MG63 (cell line): ENCODE measurements at places on chromosomes 13 and 19.

DNA sequence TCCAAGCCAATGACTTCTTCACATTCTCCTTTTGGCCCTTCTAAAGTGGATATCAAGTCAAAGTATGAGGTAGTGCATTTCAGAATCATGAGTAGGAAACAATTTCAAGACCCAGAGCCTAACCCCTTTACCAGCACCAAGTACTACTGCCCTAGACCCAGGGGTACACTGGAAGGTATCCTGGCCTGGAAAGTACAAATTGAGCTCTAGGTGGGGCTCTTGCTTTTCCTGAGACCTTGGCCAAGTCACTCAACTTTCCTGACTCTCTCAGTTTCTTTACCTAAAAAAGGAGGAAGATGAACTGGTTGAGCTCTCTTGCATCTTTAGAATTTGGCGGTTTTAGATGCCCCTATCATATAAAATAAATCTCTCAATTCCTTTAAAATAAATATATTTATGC, 204.7 kb downstream of the FGF14 start:
- DNase-seq = no peak

GRCh38 chr19:41019346-41019745, 28.3 kb downstream of the CYP2B6 start:
- no peak for DNase-seq

DNA sequence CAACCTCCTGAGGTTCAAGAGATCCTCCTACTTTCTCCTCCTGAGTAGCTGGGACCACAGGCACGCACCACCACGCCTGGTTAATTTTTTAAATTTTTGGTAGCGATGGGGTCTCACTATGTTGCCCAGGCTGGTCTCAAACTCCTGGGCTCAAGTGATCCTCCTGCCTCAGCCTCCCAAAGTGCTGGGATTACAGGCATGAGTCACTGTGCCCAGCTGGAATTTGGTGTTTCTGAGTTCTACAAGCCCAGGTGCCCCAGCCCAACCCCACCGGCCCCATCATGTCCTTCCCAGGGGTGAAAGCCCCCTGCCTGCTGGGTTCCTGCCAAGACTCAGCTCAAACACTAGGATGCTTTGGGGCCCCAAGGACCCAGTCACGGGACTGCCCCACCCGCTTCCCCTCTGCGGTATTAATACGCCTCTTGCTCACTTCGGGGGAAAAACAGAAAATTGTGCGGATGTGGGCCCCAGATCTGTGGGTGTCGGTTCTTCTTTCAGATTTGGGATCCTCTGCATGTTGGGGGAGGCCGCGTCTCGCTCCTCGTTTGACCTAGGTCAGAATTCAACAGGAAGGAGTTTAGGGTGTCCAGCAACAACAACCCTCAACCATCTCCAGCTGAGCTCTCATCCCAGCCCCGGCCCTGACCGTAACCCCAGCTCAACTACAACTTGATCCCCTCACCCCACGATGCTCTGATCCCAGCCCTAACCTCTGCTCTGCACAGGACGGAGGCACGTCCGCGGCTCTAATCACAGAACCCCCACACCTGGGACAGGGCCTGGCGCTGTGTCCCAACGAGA, 3.7 kb upstream of the FCER2 start:
- no peak for DNase-seq

DNA sequence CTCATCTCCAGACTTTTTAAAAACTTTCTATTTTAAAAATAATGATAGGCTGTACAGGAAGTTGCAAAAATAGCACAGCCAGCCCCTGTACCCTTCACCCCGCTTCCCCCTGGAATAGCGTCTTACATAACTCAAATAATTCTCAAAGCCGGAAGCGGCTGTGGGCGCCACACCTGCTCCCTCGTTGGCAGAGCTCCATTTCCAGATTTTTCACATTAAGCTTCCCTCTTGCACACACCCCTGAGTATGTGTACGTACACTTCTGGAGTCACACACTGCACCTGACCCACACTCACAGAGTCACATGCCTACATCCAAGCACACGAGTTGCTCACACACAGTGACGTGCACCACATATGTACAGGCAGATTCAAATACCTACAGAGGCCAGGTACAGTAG, 24.9 kb upstream of the DPP9 start:
- DNase-seq = no peak

DNA sequence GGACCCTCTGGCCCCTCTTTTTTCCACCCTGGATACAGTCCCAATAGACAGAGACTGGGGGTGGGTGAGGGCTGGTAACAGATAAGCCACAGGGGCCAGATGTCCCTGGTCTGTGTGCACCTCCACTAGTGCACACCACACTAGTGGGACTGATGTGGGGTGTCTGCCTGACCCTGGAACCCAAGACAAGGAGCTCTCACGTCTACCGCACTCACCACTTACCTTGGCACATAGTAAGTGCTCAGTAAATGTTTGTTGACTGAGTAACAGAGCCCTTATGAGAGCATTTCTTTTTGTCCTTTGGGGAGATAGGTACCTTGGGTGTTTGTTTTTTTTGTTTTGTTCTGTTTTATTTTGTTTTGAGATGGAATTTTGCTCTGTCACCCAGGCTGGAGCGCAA, 23.1 kb upstream of the ZNF414 start:
- DNase-seq = no peak

DNA sequence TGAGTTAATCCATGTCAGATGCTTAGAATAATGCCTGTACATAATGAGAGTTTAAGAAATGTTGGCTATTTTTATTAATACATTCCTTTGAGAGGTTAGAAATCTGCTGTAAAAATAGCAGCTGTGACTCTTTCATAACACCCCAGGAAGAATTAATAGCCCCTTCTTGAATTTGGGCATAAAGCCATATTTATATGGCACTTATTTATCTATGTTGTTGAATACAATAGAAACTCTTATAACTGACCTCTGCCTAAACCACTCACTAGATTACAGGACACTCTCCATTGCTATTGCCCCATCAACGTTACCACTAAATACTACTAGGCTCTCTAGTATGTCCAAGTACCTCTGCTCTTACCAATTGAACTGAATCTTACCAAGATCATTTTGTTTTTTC, 16.3 kb downstream of the NEK5 start:
- DNase-seq = no peak

GRCh38 chr19:47445937-47446402, 25.7 kb downstream of the SLC8A2 start:
- DNase-seq = peak; percentile 62

GRCh38 chr19:44111910-44112463, 1.2 kb upstream of the ZNF225 start:
- no peak for DNase-seq

- DNase-seq = no peak
Measured at GRCh38 chr13:79289571-79289970, 116.5 kb downstream of the RBM26 start.

GRCh38 chr19:18230941-18231734, 4.9 kb upstream of the PDE4C start:
- no peak for DNase-seq

GRCh38 chr19:1507763-1508506, 4.9 kb downstream of the ADAMTSL5 start:
- peak; percentile 79 for DNase-seq

DNA sequence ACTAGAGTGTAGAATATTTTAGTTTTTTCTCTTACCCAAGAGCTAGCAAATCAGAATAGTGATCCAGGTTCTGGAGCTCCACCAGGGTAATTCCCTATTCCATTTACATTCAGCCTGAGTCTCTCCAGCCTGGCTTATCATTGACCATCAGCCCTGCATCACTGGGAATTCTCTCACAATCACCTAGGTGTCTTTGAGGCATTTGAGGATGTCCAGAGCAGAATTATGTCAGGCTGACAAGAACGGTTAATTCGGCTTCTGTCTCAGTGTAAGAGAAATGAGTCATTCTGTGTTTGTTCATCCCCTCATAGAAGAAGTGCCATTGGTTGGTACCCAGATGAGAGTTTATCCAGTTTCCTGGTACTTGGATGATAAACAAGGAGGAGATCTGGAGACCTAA, 180.5 kb downstream of the ZNF737 start:
- DNase-seq = no peak

- no peak for DNase-seq
Measured at GRCh38 chr19:13040948-13041292, 45.6 kb downstream of the NFIX start.

DNA sequence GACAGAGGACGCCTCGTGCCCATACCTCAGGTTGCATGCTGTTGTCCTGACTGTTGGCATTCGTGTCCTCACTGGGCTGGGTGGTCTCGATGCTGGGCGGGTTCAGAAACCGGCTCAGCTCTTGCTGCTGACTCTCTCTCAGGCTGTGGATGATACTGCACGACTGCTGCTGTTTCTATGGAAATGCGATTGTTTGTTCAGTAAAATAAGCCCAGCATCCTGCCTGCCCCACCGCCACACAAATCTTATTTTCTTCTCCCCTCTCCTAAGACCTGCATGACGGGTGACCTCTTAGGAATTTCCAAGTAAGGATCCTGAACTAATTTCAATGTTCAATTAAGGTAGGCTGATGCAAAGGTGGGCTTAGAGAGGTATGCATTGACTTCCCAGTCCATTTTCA, 356.5 kb downstream of the NALCN start:
- DNase-seq = no peak

GRCh38 chr13:63643543-63643942, 2227.9 kb upstream of the PCDH20 start:
- DNase-seq = no peak

GRCh38 chr13:98954313-98954712, 23.6 kb downstream of the DOCK9 start:
- no peak for DNase-seq

DNA sequence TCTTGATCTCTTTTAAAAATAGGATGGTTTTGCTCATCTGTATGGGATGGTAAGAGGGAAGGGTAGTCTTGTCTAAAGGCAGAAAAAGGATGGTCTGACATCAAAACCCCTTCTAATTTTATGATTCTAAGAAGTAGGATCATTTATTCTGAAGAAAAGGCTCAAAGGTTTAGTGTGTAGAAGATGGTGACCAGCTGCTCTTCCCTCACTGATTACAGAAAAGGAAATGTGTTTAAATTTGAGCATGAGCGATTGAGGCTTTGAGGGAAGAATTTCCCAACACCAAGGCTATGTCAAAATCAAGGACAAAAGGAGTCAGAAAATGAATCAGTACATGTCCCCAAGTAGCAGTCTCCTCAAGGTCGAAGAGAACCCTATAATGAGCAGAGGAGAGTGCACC, 909.8 kb downstream of the EFNB2 start:
- no peak for DNase-seq

GRCh38 chr13:24740014-24740890, 23.7 kb upstream of the RNF17 start:
- DNase-seq = no peak

DNA sequence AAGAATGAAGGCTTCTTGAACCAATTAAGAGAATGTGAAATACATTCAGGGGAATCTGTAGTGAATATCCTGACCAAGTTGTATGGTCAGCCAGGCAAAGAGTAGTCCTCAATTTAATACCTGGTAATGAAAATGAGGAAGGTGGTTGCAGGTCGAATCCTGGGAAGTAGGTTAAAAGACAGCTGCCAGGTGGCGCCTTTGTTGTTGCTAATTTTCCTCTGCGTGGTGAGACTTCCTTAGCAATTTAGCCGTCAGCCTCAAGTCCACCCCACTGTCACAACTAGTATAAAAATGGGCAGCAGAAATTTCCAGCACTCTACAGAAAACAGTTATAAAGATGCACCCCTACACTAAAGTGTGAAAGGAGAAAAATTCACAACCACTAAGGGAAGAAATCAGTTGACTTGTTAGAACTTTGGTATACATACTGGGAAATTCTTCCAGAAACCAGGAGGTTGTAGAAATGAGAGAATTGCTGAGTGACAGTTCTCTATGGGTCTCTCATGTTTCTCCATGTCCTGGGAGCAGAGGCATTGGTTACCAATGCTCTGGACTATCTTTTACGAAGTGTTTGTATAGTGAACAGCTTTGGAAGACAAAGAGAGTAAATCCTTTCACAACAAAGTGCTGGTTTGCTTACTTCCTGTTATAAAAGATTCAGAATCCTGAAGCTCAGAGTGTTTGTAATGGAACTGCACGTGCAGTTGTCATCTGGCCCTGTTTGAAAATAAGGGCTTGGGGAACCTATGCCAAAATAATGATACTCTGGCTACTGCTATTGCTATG, 235.9 kb downstream of the NHLRC3 start:
- peak; percentile 19 for DNase-seq

DNA sequence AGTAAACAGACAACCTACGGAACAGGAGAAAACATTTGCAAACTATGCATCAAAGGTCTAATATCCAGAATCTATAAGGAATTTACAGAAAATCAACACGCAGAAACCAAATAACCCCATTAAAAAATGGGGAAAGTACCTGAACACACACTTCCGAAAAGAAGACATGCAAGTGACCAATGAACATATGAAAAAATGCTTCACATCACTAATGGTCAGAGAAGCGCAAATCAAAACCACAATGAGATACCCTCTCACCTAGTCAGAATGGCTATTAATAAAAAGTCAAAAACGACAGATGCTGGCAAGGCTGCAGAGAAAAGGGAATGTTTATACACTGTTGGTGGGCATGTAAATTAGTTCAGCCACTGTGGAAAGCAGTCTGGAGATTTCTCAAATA, 29.5 kb downstream of the SLC25A15 start:
- no peak for DNase-seq

- DNase-seq = no peak
Measured at GRCh38 chr19:36423925-36424324, 5.5 kb upstream of the ZFP82 start.

GRCh38 chr19:40273469-40274360, 11.4 kb downstream of the AKT2 start:
- no peak for DNase-seq

- no peak for DNase-seq
Measured at GRCh38 chr13:40626561-40626960, 39.9 kb downstream of the FOXO1 start.

DNA sequence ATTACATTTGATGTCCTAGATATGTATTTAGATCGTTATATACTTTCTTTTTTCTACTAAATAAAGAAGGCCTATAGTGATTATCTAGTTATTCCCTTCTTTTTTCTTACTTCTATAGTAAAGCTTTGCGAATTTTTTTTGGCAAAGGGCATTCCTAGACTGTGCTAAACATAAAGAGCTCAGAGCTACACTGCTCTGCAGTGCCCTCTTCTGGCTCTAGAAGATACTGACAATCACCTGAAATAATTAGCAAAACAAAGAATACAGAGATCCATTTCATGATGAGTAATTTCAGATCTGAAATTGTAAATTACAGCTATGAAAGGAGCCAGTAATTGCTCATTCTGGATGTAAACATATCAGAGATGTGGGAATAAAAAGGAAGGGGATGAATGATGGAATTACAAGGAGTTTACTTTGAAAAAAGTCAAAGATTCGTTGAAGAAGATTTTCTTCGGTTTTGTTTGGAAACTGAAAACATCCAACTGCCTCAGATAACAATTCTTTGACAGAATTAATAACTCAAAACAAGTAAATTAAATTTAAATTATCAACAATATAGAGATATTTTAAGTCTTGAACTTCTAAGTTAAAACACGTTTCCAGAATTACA, 288.5 kb downstream of the NALCN start:
- peak; percentile 4 for DNase-seq
